Activated CD4-positive, alpha-beta memory T cell treated with anti-CD3 and anti-CD28 coated beads for 36 hours (primary cell): ENCODE measurements at places on chromosomes 6 and 20. TPM values are rescaled to one million over a fixed set of nuclear protein-coding genes. Genes with fewer than 3 reads are reported as not detected.

GRCh38 chr6:4856785-4857184 is 80.6 kb downstream of the CDYL start:
- no peak for DNase-seq

DNA sequence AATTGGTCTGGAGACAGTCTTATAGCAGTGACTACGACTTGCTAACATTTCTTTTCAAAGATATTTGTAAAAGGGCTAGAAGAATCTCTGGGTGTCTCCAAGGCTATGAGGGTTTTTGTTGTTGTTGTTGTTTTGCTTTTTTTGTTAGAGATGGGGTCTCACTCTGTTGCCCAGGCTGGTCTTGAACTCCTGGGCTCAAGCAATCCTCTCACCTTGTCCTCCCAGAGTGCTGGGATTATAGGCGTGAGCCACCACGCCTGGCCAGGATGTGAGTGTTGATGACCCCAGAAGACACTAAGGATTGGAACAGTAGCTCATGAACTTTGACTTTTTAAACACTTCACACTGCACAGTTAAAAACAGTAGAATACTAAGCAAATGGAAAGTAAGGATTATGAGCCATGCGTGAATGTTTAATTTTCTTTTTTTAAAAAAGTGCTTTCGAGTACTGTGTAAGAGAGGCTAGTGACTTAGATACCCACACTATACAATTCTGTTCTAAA is 76.4 kb downstream of the GCNT2 start:
- no peak for DNase-seq

DNA sequence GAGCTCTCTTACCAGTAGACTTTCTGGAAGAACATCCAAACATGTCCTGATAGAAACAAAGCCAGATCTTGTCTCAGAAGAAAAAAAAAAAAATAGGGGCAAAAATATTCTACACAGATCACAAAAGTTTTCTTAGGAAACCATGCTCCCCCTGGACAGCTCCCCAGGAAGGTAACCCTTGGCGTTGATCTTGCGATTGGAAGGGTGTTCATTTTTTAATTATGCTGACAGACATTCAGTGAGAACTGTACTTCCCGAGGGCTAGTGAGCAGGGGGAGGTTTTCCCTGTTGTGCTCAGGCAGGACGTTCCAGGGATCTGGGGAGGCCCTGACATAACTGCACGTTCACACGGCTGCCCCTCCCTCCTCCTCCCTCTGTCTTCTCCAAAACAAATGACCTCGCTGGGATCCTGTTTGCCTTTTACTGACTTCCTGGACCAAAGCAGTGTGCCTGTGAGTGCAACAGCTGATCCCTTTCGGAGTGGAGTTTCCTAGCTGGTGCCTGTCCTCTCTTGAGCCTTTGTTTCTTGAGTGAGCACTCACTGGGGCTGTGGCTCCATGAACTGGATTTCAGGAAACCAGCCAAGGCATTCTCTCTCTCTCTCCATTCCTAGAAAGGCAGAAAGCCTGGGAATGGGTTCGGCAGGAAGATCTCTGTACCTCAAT is 46.7 kb downstream of the MARCKS start:
- no peak for DNase-seq

DNA sequence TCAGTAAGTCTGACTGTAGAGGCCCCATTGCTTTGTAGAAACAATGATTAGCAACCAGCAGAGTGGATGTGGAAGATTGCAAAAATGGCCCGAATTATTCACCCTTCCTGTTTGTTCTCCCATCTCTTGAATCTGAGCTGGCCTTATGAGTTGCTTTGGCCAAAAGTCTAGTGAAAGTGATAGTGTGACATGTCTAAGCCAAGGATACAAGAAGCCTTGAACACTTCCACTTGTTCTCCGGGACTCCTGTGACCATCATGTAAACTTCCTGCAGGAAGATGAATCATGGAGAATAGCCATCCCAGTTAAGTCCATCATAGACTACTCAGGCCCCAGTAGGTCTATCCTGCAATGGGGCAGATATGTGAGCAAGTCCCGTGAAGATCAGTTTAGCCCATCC is 252.0 kb upstream of the JAG1 start:
- DNase-seq = no peak

Gene PTCHD4
- total RNA-seq = not detected

Gene SAPCD1
- 11.3 TPM for total RNA-seq

- DNase-seq = no peak
Observed at GRCh38 chr6:111119571-111120329, 32.4 kb downstream of the SLC16A10 start.

- no peak for DNase-seq
Observed at GRCh38 chr20:59137532-59137931, 26.1 kb upstream of the ZNF831 start.

DNA sequence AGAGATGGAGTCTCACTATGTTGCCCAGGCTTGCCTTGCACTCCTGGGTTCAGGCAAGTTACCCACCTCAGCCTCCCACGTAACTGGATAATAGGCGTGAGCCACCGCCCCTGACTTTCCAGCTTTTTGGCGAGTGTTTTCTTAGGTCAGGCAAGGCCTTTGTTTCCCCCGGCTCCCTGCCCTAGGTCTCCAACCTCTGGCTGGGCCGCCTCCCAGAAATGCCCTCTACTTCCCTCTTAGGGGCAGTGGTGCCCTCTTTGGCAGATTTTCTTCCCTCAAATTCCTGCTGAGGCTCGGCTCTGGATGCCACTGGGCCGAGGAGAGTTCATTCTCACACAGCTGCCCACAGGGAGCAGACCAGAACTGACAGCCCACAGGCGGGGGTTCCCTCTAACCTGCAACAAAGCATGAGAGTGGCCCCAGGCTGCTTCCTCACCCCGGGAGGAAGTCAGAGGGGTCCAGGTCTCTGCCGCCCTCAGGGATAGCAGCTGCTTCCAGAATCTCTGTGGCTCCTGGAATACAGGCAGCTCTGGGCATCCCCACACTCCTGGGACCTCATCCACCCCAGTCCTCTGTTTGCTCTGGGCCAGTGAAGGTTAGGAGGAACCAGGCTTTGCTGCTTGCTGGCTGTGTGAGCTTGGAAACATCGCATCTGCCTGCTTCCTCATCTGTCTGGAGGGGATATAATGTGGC is 56.5 kb downstream of the TCP11 start:
- DNase-seq = no peak

- DNase-seq = no peak
Observed at GRCh38 chr6:168264593-168265335, 54.8 kb downstream of the DACT2 start.

GRCh38 chr6:134183844-134184243 is 131.4 kb upstream of the SLC2A12 start:
- no peak for DNase-seq

DNA sequence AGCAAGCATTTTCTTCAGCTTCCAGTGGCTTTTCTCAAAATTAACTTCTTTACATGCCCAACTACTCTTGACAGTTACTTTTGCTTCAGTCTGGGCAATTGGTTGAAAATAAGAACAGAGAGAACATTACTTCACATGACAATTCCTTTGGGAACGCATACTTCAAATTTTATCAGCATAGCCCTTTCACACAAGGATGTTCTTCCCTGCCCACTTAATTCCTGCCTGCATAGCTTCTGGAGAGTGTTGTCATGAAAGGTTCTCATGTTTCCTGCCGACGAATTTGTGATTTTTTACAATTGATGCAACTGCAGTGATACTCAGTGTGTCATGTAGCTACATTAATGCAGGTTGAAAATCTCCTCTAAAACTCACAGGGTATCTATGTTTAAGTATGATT is 22.0 kb upstream of the SNRNP48 start:
- no peak for DNase-seq

DNA sequence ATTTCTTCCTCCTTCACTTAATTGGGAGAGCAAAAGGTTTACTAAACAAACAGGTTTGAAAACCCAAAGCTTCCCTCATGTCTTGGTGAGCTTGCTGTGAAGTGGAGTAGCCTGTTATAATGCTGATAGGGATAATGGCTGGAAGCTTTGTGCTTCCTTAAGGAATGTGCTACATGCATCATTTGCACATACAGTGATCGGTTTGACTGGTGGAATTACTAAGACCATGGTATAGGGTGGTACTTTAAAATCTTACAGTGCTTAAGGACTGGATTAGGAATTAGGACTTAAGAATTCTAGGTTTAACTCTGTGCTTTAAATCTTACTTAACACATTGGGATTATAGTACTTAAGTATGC is 75.7 kb downstream of the ARID1B start:
- no peak for DNase-seq

GRCh38 chr6:145480024-145480423 is 255.3 kb downstream of the EPM2A start:
- no peak for DNase-seq

Gene IMPG1
- total RNA-seq = not detected

DNA sequence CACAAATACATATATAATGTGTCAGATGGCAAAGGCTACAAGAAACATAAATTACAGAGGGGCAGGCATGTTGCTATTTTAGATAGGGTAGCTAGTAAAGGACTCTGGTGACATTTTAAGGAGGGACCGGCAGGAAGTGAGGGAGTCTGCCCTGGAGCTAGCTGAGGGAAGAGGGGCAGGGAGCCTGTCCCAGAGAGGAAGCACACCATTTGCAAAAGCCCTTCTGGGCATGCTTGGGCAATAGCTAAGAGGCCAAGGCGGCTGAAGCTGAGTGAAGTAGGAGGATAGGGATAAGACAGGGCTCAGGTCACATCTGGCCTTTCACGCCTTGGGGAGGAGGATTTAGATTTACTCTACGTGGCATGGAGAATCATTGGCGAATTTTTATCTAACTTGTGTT is 96.2 kb downstream of the RTN4IP1 start:
- no peak for DNase-seq

GRCh38 chr20:57375652-57376230 is 15.5 kb upstream of the RBM38 start:
- DNase-seq = no peak

- DNase-seq = no peak
Observed at GRCh38 chr6:92779746-92780145, 639.6 kb downstream of the EPHA7 start.

GRCh38 chr6:287489-287860 is 4.8 kb upstream of the DUSP22 start:
- no peak for DNase-seq

Gene GPX5
- total RNA-seq = not detected

- no peak for DNase-seq
Observed at GRCh38 chr6:111122458-111123286, 35.4 kb downstream of the SLC16A10 start.

DNA sequence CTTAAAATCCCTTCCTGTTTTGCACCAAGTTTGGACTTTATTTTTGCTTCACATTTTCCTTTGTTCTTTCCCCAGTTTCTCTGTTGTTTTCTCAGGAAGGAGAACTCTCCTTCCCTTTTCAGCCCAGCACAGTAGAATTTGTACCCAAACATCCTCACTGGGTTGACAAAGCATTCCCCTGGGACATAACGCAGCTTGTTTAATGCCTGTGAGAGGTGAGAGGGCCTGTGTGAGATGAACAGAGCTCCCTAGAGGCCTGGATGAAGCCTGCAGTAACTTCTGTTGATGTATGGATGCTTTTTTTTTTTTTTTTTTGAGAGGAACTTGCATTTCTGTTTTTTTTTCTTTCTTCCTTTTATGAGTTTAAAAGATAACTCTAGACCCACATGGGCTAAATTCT is 104.9 kb upstream of the SLC22A23 start:
- DNase-seq = no peak

GRCh38 chr20:44540834-44541233 is 19.0 kb upstream of the SERINC3 start:
- no peak for DNase-seq

- DNase-seq = no peak
Observed at GRCh38 chr6:126300126-126300525, 39.8 kb upstream of the CENPW start.

- DNase-seq = no peak
Observed at GRCh38 chr20:3374296-3374695, 33.2 kb downstream of the DNAAF9 start.

Gene MYLK4
- total RNA-seq = 0.05 TPM

DNA sequence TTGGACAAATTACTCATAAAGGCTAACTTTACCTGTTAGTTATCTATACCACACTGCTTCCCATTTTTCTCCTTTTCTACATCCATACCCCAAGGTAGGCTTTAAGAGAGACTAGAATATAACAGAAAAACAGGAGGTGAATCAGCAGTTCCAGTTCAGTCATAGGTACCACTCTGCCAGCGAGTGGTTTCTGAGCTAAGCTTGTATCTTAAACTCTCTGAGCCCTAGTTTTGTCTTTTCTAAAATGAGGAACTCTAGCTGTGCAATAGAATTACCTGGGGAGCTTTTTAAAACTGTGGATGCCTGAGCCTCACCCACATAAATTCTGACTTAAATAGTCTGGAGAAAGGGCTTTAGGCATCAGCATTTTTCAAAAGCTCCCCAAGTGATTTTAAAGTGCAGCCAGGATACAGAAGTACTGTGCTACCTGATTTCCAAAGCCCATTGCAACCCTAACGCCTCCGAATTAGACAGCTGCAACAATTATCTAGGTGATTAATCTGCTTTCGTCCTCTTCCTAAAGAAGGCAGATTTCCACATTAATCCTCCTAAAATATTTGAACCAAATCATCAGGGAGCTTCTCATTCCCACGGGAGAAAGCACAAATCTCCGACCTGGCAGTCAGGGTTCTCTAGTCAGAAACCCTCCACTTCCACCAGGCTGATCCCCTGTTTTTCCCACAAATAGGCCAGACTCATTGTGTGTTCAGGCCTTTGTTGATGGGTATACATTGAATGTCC is 37.4 kb upstream of the RPL7L1 start:
- DNase-seq = peak; percentile 18

DNA sequence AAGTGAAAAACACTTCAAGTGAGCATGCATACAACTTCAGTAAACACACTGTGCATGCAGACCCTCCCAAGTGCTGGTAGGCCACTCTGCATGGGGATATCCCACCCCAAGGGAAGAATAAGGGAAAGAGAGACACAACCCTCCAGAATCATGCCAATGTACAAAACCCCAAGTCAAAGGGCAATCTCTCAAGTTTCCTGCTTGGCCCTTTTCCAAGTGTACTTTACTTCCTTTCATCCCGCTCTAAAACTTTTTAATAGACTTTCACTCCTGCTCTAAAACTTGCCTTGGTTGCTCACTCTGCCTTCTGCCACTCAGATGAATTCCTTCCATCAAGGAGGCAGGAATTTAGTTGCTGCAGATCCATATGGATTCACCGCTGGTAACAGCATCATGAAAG is 205.7 kb upstream of the PROKR2 start:
- DNase-seq = no peak

DNA sequence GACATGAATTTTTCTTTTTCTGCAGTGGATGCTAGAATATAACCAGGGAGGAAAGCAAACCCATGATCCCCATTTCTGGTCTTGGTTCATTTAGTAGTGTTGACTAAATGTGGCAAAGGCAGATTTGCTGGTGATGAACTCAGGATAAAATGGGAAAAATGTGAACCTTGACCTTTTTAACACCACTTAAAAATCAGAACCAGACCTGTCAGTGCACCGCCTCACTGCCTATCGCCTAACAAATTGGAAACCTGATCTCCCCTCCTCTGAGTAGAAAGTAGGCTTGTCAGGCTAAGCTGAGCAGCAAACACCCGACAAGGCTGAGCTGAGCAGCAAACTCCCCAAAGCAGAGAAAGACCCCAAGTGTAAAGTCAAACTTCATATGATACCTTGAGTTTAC is 254.8 kb downstream of the FOXC1 start:
- no peak for DNase-seq
